ENCODE measurements at places on chromosomes 12 and 14.

DNA sequence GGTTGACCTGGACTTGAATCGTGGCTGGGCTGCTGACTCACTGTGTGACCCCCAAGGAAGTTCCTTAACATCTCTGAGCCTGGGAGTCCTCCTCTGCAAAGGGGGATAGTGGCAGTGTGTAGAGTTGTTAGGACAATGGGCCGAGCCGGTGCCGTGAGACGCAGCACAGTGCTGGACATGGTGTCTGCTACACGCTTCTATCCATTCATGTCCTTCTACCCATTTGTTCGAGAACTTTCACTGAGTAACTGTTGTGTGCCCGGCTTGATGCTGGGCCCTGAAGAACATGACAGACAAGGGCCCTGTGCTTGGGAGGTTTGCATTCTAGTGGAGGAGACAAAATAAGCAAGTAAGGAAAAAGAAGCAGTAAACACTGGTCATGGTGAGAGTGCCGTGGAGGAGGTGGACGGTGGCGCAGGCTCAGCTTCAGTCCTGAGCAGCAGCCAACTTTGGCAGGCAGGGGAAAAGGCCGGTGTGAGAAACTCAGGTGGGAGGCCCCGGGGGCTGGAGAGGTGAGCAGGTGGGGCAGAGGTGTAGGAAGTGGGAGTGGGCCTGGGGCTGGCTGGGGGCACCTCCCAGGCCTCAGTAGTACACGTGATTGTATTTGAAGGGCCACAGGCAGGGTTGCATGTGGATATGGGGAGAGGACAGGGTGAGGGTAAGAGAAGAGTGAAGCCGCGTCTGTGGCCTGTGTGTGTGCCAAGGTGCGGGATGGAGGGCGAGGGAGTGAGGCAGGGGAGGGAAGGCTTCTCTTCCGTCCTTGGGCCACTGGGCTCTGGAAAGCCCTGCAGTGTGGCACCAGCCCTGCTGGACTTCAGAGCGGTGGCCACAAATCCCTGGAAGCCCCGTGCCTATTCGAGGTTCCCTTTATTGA lies 13.8 kb downstream of the VASH1 start:
- peak; percentile 81 for DNase-seq

- no peak for DNase-seq
Observed at GRCh38 chr14:105499256-105500035, 8.4 kb downstream of the TEDC1 start.

- no peak for DNase-seq
Observed at GRCh38 chr12:49562831-49563230, 5.1 kb downstream of the MCRS1 start.

- DNase-seq, result no peak
Observed at GRCh38 chr14:65387628-65388027, 24.9 kb upstream of the FUT8 start.

DNA sequence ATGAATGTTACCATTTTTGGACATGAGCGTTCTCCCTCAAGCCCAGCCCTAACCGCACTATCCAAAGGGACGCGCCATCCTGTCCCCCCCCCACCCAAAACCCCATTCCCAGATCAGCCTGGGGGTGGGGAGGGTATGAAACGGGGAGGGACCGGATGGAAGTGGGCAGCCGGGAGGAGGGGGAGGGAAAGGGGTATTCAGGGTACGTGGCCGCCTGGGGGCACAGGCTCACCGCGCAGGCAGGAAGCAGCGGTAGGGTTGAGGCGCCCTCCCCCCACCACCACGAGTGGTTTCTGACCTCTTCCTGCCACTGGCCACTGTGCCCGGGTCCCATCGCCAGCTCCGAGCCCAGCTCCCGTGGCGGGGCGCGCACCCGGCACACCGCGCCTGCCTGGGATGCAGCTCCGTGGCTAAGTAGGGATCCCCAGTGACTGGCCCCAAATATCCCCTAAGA lies 1.4 kb downstream of the ACTN1 start:
- peak; percentile 47 for DNase-seq

DNA sequence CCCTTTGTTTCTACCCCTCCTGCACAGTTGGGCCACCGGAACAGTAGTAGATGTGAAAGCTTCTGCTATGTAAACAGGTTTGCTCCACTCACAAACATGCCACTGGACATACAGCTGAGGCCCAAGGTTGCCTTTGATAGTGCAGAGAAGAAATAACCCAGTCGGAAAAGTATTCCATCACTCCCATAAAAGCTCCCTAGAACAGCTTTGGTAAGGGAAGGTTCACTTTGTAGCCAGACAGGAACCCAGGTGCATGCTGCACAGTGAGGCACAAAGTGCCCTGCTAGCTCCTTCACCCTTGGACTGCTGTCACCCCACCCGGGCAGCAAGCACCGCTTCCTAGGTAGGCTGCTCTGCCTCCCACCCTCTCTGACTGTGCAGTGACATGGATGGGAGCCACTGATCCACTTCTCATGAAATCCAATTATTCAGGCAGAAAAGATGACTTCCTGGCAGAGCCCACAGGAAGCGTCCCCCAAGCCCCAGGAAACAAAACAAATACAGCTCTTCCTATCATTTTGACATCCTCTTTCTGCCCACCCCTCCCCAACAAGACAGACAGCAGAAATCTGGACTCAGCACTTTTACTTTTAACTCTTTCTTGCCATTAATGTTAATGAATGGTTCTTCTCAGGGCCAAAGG lies 100.2 kb downstream of the SRGAP1 start:
- DNase-seq, result no peak

GRCh38 chr14:54535646-54536045 lies 25.9 kb downstream of the CGRRF1 start:
- no peak for DNase-seq

All from lower leg skin (tissue), 4 donors.